EH (cell line): ENCODE measurements at places on chromosomes 4 and X.

DNA sequence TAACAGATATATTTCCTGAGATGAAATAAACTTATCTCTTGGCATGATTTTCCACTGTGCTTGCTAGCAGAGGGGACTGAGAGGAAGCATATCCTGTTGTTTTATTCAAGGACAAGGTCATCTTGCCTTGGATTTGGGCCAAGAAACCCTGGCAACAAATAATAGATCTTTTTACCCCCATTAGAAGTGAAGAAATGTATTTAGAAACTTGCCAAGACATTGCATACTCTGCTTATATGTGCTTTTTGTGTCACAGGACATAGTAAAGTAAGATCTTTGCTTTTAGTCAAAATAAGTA is 170.2 kb downstream of the RAPGEF2 start:
- DNase-seq, result peak; percentile 55

DNA sequence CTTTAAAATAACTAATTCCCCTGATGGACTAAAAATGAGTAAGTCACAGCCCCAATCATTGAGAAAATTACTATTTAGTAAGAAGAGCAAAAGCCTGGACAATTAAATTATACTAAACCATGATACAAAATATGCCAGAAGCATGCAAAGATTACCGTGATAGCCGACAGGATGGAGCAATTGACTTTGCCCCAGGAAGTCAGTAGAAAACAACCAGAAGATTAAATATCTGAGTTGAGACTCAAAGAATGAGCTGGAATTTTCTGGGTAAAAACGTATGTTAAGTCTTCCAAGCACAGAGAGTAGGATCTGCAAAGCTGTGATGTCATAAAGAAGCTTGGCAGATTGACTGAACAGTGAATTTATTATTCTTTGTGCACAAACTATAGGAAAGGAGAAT is 816.1 kb upstream of the TENM3 start:
- no peak for DNase-seq

GRCh38 chr4:26418850-26419249 is 71.4 kb downstream of the CCKAR start:
- no peak for DNase-seq

- DNase-seq, result no peak
Observed at GRCh38 chrX:9578083-9578779, 113.4 kb downstream of the TBL1X start.

- DNase-seq, result peak; percentile 71
Observed at GRCh38 chrX:21699136-21699535, 41.0 kb upstream of the KLHL34 start.

DNA sequence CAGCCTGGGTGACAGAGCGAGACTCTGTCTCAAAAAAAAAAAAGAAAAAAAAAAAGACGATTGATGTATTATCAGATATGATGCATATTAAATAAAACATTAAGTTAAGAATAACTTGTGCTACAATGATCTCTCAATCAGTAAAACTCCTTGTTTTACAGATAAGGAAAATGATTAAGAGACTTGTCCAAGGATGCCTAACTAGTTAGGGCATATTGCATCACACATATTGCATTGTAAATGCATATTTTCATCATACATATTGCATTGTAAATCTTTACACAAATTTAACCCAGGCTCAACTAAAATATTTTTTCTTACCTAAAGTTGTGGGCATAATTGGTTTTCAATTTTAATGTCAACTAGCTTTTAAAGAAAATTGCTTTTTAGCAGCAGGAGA is 26.3 kb downstream of the TBCK start:
- no peak for DNase-seq

DNA sequence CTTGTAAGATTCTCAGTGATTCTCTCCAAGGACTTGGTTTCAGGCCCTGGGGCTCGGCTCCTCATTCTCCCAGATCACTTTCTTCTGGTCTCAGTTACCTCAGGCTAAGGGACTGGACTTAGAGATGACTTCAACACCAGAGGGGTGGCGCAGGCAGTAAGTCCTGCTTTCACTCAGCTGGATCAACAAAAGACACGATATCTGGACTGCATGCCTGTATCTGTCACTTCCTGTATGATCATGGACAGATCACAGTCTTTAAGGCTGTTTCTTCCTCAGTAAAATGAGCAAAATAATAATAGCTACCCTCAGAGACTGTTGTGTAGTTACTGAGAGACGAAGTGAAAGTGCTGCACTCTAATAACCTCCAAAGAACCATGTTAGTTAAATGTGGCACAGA is 19.5 kb upstream of the CXCR3 start:
- peak; percentile 71 for DNase-seq

DNA sequence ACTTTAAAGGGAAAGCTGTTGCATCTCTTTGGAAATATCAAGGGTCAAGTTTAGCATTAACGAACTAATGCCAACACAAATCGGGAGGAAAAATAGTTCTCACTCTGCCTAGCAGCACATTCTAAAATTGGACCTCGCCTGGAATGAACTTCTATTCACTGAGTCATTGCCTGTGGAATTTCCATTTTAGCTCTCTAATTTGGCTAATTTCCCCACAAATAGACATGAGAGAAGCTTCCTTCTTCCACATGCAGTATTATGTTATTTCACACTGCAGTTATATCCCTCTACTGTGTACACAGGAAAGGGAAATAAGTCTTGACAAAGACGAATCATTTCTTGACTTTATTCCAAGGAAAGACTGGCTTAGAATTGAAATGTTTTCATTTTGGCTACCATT is 9.3 kb downstream of the ZXDA start:
- DNase-seq, result peak; percentile 82

- DNase-seq, result peak; percentile 92
Observed at GRCh38 chrX:22389556-22390179, 117.0 kb downstream of the CBLL2 start.

DNA sequence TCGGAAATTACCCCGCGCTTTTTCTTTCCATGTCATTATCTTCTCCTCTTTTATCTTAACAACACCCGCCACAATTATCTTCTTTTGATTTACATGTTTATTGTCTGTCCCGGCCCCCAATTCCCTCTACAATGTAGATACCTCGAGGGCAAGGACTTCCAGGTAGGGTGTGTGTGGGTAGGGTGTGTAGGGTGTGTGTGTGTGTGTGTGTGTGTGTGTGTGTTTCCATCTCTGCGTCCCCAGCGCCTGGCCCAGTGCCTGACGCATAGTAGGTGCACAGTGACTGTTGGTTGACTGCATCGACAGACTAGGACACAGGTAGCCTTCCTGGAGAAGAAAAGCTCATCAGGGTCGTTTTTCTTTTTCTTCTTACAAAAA is 103.1 kb downstream of the UCHL1 start:
- DNase-seq, result no peak

DNA sequence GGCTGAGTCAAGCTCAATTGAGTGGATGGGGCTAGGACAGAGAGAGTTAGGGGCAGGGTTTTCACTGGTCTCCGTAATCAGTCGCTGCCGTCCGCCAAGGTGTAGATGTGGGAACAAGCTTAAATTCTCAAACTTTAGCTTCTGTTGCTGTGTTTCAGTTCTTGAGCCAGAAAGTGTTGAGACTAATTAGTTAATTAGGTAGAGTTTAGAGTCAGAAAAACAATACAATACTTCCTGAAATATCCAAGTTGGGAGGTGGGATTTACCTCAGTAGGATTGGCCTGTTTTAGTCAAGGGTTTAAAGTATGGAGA is 1.1 kb upstream of the UBE2D3 start:
- no peak for DNase-seq

- DNase-seq, result peak; percentile 51
Observed at GRCh38 chr4:156598138-156598681, 373.4 kb downstream of the PDGFC start.

DNA sequence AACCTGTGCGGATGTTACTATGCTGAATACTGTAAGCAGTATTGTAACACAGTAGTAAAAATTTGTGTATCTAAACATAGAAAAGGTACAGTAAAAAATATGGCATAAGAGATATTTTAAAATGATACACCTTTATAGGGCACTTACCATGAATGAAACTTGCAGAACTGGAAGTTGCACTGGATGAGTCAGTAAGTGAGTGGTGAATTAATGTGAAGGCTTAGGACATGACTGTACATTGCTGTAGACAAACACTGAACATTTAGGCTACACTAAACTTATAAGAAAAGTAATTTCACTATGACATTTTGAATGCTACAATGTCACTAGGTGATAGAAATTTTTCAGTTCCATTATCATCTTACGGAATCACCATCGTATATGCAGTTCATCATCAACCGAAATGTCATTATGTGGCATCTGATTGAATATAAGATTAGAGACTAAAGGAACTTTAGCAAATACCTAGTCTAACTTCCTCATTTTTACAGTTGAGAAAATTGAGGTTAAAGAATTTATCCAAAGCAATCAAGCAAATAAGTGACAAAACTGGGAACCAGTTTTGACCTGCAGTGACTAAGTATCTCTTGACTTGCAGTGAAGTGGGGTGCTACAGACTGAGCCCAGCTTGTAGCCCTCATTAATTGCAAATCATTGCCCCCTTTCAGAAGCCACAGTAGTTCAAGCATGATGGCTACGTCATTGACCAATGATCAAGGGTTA is 55.3 kb downstream of the EGF start:
- DNase-seq, result peak; percentile 60

DNA sequence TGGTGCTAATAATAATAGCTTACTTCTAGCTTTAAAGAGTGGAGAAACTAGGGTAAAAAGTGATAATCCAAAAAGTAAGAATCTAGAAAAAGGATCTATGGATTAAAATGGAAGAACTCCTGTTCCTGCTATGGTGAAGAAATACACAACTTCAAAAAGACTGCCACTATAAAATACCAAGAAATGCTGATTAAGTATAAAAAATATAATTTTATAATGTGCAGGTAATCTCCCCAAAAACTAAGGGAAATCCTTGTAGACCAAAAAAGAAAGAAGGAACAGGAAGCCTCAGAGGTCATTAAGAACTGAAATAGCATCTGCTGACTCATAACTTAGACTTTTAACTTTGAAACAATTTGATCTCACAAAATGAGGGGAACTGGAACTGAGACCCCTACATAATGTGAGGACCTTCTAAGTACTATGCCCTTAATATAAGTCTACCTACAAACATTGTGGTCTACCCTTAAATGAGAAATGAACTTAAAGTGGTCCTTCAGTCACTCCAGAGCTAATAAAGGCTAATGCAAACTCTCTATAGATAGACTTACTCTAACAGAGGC is 50.6 kb upstream of the SRPX start:
- peak; percentile 21 for DNase-seq

DNA sequence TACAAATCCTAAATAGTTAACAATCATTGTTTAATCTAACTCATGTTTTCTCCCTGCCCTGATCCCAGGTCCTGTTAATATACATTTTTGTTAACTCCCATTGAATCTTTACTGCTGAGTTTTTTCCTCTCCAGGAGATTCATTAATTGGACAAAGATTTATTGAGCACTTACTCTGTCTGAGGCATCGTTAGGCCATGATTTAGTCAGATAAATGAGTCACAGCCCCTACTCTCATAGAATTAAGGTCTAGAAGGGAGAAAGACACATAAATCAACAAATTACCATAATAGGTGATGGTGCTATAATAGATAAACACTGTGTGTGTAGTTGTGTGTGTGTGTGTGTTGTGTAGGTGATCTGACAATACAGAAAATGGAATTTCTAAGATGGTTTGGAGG is 112.5 kb downstream of the MAPK10 start:
- DNase-seq, result no peak

- DNase-seq, result peak; percentile 87
Observed at GRCh38 chr4:106587558-106587957, 219.0 kb upstream of the GIMD1 start.

DNA sequence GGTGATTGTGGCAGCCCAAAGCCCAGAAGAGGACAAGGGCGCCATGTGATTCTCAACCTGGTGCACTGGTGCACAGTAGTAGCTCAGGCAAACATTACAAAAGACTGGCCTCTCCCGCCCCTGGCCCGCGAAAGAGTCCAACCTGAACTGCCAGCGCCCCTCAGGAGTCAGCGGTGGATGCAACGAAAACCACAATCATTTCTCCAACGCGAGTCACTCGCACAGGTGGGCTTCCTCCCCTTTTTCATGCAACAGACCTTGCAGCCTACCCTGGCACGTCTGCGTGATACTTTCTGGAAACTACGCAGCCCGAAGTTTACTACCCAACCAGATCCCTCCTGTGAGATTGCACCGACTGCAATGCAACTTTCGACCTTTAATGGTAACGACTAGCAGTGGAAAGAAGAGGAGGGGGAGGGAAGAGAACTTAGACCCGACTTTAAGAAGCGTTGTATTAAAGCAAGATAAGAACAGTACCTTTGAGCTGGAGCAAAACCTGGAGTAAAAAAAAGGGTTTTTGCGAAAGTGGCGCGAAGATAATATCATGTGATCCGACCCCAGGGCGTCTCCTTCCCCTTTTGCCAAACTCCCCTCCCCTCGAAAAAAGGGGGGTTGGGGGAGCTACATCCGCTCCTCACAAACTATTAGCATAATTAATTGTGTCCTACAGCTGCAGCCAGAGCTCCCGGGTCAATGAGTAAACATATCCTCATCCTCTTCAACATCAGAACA is 63.3 kb upstream of the CCDC160 start:
- DNase-seq, result no peak

DNA sequence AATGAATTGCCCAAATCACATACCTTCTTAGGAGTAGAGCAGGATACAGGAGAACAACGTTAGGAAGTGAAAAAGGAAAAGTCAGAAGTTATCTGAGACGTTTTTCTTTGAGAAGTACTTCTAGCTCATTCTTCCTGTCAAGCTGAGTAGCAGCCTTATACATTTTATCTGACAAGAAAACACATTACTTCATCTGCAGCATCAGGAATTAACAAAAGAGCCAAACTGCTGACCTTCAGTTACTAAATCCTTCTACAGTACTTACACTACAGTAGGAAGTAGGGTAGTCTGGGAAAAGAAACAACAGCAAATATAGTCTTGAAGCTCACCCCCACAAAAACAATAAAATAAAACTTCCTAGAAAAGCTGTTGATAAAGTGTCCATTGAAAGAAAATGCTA is 57.0 kb downstream of the ATP11C start:
- DNase-seq, result no peak

GRCh38 chrX:4670606-4671005 is 957.2 kb upstream of the PRKX start:
- DNase-seq, result no peak

- peak; percentile 87 for DNase-seq
Observed at GRCh38 chr4:176792326-176793059, at the start of gene VEGFC. Gene VEGFC, minus strand, starts transcription at chr4:176792922. Its CDS starts 611 bp downstream, at chr4:176792311.

DNA sequence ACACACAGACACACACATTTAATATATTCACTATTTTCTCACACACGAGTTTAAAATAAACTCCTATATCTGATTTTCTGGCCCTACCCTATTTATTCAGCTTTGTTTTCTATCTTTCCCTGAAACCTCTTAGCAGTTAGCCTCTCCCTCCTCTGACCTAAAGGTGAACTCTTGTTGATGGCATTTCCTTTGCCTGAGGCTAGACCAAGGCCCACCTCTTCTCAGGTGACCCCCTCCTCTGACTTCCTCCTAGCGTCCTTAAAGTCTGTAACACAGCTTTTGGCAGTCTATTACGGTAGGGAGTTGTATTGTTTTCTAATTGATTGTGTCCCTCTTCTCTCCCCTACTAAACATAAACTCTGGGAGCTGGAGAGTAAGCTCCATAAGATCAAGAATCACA is 1.7 kb upstream of the SRPX2 start:
- no peak for DNase-seq

- no peak for DNase-seq
Observed at GRCh38 chr4:24993551-24994080, 37.1 kb downstream of the LGI2 start.
